ENCODE measurements at places on chromosomes 1 and 21.
A peak's percentile ranks its signal among the peaks of the same experiment; 100 is the strongest.

- H3K27ac ChIP-seq: peak overlapping the region; percentile 96
- H3K4me1 ChIP-seq: peaks cover 8% of the 10 kb centered on the region
- DNase-seq: peak; percentile 75
- no peaks in the 10 kb centered on the region for H3K36me3 ChIP-seq
- no peak overlapping the region for H3K4me3 ChIP-seq
Observed at GRCh38 chr1:192538407-192539296, 36.9 kb upstream of the RGS1 start.

- no peaks in the 10 kb centered on the region for H3K36me3 ChIP-seq
- H3K27me3 ChIP-seq: no peaks in the 10 kb centered on the region
- H3K4me3 ChIP-seq: no peak overlapping the region
- H3K4me1 ChIP-seq: peaks cover 48% of the 10 kb centered on the region
- H3K27ac ChIP-seq: peak overlapping the region; percentile 99
Observed at GRCh38 chr1:55720261-55720660, 505.1 kb upstream of the USP24 start.

DNA sequence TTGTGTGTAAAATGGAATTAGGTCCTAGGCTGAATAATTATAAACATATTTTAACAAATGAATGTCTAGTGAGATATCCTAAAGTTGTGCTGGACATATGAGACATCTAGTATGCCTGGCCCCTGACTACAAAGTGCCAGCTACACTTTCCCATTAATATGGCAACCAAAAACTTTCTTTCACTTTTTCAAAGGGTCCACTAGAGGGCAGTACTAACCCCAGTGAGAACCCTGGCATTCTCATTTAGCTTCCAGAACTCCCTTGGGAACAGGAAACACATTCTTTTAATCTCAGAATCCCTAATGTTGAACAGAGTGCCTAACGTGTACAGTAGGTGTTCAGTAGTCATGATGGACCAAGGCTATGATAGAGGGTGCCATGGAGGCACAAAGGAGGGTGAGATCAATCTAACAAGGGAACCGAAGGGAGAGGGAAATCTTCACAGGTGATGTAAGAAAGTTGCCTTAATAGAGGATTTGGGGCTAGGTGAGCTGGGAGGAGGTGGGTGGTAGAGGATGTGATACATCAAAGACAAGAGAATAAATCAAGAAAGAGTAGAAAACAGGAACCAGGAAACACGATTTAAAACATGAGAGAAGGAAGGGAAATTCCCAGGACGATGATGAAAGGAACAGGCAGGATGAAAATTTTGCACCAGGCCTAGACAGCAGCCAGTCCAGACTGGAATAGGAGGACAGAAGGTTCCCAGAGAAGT lies 41.6 kb downstream of the NSL1 start:
- peak overlapping the region; percentile 17 for H3K27ac ChIP-seq
- H3K36me3 ChIP-seq: no peaks in the 10 kb centered on the region
- H3K4me1 ChIP-seq: peaks cover 3% of the 10 kb centered on the region
- H3K4me3 ChIP-seq: no peak overlapping the region

- DNase-seq: peak; percentile 33
- H3K27me3 ChIP-seq: no peaks in the 10 kb centered on the region
- peaks cover 28% of the 10 kb centered on the region for H3K4me1 ChIP-seq
- H3K36me3 ChIP-seq: no peaks in the 10 kb centered on the region
- H3K4me3 ChIP-seq: no peak overlapping the region
Observed at GRCh38 chr21:42037943-42038342, 27.8 kb upstream of the ZBTB21 start.

DNA sequence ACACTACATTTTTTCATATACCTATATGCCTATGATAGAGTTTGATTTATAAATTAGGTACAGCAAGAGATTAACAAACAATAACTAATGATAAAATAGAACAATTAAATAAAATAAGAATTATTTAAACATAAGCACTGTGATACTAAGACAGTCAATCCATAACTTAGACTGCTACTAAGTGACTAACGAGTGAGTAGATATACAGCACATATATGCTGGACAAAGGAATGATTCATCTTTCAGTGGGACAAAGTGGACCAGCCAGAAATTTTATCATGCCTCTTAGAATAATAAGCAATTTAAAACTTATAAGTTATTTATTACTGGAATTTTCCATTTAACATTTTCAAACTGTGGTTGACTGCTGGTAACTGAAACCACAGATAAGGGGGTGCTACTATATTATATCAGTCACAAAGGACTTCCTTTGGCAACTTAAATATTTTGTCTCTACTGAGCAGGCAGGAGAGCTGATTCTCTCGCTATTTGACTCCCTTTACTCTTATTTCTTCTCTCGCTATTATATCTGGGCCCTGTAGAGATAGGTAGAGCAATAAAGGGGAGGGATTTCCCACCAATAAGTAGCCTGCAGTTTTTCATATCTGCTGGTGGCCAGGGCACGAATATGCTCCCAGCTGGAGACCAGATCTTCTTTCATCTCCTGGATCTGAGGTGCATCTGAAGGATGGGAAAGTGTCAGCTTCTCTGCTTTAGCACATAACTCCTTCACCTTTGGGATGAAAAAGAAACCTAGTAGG lies 10.8 kb downstream of the SPTA1 start:
- H3K4me1 ChIP-seq: no peaks in the 10 kb centered on the region
- no peaks in the 10 kb centered on the region for H3K36me3 ChIP-seq
- H3K27ac ChIP-seq: no peak overlapping the region
- no peak for DNase-seq

- H3K4me3 ChIP-seq: no peak overlapping the region
Observed at GRCh38 chr1:6935361-6935883, 150.2 kb downstream of the CAMTA1 start.

- DNase-seq: no peak
- H3K27me3 ChIP-seq: no peaks in the 10 kb centered on the region
- H3K4me3 ChIP-seq: no peak overlapping the region
- H3K36me3 ChIP-seq: no peaks in the 10 kb centered on the region
- no peaks in the 10 kb centered on the region for H3K4me1 ChIP-seq
- H3K27ac ChIP-seq: no peak overlapping the region
Observed at GRCh38 chr1:116997636-116998035, 3.9 kb upstream of the CD101 start.

DNA sequence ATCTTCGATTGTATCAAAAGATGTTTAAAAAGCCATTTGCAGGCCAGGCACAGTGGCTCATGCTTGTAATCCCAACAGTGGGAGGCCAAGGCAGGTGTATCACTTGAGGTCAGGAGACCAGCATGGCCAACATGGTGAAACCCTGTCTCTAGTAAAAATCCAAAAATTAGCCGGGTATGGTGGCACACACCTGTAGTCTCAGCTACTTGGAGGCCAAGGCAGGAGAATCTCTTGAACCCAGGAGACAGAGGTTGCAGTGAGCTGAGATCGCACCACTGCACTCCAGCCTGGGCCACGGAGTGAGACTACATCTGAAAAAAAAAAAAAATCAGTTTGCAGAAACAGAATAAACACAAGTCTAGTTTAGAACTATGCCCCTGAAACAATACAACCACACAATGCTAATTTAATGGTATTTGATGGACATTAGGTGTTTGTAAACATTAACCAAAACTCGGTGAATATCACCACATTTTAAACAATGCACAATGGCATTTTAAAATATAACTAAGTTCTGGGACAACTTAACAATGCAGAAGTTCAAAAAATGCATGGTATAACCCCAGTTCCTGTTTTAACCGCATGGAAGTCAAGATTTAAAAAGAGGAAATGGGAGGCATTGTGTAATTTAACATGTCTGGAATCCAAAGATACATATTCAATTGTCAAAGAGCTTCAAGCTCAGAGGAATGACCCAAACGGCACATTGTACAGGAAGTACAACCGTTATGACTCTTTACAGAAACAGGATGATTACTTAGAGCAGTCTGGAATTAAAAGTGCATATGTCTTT lies 7.1 kb upstream of the PTTG1IP start:
- H3K4me1 ChIP-seq: no peaks in the 10 kb centered on the region
- H3K27ac ChIP-seq: no peak overlapping the region
- peaks cover 2% of the 10 kb centered on the region for H3K27me3 ChIP-seq
- no peak overlapping the region for H3K4me3 ChIP-seq

- H3K4me3 ChIP-seq: no peak overlapping the region
- no peaks in the 10 kb centered on the region for H3K4me1 ChIP-seq
- H3K36me3 ChIP-seq: no peaks in the 10 kb centered on the region
- DNase-seq: peak; percentile 46
- H3K27ac ChIP-seq: no peak overlapping the region
Observed at GRCh38 chr1:82704966-82705365, 904.2 kb downstream of the ADGRL2 start.

DNA sequence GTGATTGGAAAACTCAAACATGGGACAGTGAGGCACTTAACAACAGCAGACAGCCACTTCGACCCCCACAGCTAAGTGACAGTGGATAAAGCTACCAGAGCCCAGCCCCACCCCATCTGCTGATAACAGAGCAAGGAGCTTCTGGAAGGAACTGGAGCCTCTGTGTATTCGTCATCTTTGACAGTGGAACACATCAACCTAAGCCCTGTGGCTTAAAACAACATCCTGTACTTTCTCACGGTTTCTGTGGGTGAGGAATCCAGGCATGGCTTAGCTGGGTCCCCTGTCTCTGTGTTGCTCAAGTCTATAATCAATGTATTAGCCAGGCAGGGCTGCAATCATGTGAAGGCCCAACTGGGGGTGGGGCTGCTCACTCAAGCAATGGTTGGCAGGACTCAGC lies 18.4 kb upstream of the SIPA1L2 start:
- no peak for DNase-seq
- no peak overlapping the region for H3K4me3 ChIP-seq
- H3K27ac ChIP-seq: no peak overlapping the region
- no peaks in the 10 kb centered on the region for H3K4me1 ChIP-seq
- no peaks in the 10 kb centered on the region for H3K27me3 ChIP-seq
- H3K36me3 ChIP-seq: no peaks in the 10 kb centered on the region

- no peak for DNase-seq
- H3K4me3 ChIP-seq: no peak overlapping the region
- H3K36me3 ChIP-seq: no peaks in the 10 kb centered on the region
- no peaks in the 10 kb centered on the region for H3K27me3 ChIP-seq
- no peak overlapping the region for H3K27ac ChIP-seq
- H3K4me1 ChIP-seq: no peaks in the 10 kb centered on the region
Observed at GRCh38 chr1:194537521-194537920, 1351.1 kb upstream of the B3GALT2 start.

- no peak for DNase-seq
- no peaks in the 10 kb centered on the region for H3K4me1 ChIP-seq
- H3K27ac ChIP-seq: no peak overlapping the region
Observed at GRCh38 chr21:43854773-43855633, 10.0 kb upstream of the AGPAT3 start.

GRCh38 chr21:44063151-44063912 lies 43.9 kb upstream of the PWP2 start:
- no peaks in the 10 kb centered on the region for H3K4me1 ChIP-seq
- no peak for DNase-seq
- H3K36me3 ChIP-seq: peaks cover 11% of the 10 kb centered on the region
- no peak overlapping the region for H3K4me3 ChIP-seq
- no peak overlapping the region for H3K27ac ChIP-seq

DNA sequence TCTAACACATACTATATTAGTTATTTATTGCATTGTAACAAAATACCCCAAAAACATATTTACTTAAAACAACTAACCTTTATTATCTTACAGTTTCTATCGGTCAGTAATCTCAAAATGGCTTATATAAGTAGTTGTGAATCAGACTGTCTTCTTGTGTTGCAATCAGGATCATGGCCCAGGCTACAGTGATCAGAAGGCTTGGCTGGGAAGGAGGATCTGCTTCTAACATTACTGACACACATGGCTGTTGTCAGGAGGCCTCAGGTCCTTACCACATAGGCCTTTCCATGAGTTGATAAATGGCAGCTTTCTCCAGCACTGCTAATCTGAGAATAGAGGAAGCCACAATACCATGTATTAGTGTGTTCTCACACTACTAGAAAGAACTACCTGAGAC lies 33.7 kb downstream of the CFH start:
- peaks cover 2% of the 10 kb centered on the region for H3K36me3 ChIP-seq
- H3K4me3 ChIP-seq: no peak overlapping the region
- no peak overlapping the region for H3K27ac ChIP-seq
- no peaks in the 10 kb centered on the region for H3K4me1 ChIP-seq
- H3K27me3 ChIP-seq: no peaks in the 10 kb centered on the region

DNA sequence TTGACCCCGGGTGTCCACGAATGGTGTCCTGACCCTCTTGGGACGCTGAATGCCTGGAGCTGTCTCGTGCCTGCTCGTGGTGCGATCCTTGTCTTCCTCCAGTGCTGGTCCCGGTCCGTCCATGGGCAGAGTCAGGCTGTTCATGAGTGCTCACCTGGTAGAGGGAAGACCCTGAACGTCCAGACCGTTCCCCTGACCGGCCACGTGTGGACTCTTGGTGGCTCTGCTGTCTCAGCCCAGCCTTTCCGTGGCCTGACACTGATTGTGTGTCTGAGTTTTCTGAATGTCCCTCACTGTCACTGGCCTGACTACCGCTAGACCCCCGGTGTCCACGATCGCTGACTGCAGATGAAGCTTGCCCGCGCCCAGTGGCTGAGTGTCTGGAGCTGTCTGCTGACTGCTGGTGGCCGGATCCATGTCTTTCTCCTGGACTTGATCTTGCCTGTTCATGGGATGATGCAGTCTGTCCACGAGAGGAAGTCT lies 11.7 kb downstream of the FLG start:
- H3K27me3 ChIP-seq: no peaks in the 10 kb centered on the region
- H3K36me3 ChIP-seq: no peaks in the 10 kb centered on the region
- no peaks in the 10 kb centered on the region for H3K4me1 ChIP-seq
- no peak for DNase-seq
- no peak overlapping the region for H3K4me3 ChIP-seq

- H3K27me3 ChIP-seq: peaks cover 7% of the 10 kb centered on the region
- peak; percentile 80 for DNase-seq
- H3K4me1 ChIP-seq: peaks cover 7% of the 10 kb centered on the region
- H3K27ac ChIP-seq: no peak overlapping the region
Observed at GRCh38 chr21:41726970-41727783, 39.7 kb downstream of the RIPK4 start.

DNA sequence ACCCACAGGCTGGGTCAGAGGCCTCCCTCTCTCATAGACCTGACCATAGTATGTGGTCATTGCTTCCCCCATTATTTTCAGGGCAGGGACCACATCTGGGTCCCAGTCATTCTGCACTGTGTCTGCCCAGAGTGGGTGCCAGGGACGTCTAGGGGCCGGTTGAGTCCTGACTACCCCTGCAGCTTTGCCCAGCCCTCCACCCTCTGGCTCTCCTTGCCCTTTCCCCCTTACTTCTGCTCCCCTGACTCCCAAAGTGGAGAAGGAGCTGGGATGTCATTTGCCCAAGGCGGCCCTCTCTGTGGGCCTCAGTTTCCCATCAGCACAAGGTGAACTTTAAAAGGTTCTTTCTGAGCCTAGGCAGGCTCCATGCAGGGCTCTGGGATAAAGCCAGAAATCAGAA lies 4.3 kb upstream of the TTC22 start:
- no peaks in the 10 kb centered on the region for H3K36me3 ChIP-seq
- no peak overlapping the region for H3K27ac ChIP-seq
- H3K27me3 ChIP-seq: peaks cover 16% of the 10 kb centered on the region

DNA sequence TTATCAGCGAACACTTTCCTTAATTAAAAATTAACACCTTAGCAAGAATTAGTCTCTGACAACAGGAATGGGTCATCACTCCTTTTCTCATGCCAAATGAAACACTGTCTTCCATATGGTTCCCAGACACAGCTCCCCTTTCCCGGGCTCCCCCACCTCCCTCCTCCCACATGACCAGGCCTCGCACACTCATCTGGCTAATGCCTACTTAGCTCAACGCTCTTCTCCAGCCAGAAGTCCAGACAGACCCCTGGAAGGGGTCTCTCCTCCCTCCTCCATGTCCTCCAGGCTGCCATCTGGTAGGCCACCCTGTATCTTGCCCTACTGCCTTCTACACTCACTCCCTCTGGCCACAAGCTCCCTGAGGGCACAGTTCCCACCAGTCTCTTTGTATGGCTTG lies 39.9 kb downstream of the KCNC4 start:
- H3K4me3 ChIP-seq: no peak overlapping the region
- H3K27me3 ChIP-seq: peaks cover 3% of the 10 kb centered on the region
